Urothelium cell line (cell line): ENCODE measurements at places on chromosomes 12 and 14.

DNA sequence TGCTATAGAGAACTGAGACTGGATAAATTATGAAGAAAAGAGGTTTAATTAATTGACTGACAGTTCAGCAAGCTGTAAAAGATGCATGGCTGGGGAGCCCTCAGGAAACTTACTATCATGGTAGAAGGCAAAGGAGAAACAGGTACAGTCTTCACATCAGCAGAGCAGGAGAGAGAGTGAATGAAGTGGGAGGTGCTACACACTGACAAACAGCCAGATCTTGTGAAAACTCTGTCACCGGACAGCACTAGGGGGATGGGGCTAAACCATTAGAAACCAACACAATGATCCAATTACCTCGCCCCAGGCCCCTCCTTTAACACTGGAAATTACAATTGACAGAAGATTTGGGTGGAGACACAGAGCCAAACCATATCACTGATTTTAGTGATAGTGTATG lies 682.4 kb downstream of the SLC16A7 start:
- no peak for DNase-seq

- no peak for DNase-seq
These were observed 2.4 kb downstream of the PXN start for GRCh38 chr12:120262852-120263747.

DNA sequence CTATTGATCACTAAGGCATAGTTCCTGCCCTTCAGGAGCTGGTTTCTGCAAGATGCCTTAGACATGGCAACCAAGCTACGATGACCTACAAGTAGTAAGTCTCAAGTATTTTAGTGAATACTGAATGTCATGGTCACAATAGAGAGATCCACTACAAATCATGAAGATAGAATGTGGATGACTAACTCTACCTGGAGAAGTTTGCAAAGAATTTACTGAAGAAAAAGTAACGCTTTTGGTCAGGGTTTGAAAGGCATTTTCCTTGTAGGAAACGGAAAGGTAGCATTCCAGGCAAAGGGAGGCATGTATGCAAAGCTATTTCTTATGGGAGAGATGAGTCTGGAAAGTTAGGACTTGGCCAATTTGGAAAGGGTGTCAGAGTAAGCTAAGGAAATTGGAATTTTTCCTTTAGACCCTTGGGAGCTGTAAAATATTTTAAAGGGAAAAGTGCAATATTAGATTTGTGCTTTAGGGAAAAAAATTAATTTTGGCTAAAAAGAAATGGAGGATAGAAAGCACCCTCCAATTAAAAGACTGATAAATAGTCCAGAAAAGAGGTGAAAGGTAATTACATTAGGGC lies 377.5 kb downstream of the EGLN3 start:
- no peak for DNase-seq

- DNase-seq: no peak
These were observed 217.7 kb upstream of the ATXN7L3B start for GRCh38 chr12:74319886-74320285.

- peak; percentile 67 for DNase-seq
These were observed 28.1 kb downstream of the TRPV4 start for GRCh38 chr12:109804820-109805761.

DNA sequence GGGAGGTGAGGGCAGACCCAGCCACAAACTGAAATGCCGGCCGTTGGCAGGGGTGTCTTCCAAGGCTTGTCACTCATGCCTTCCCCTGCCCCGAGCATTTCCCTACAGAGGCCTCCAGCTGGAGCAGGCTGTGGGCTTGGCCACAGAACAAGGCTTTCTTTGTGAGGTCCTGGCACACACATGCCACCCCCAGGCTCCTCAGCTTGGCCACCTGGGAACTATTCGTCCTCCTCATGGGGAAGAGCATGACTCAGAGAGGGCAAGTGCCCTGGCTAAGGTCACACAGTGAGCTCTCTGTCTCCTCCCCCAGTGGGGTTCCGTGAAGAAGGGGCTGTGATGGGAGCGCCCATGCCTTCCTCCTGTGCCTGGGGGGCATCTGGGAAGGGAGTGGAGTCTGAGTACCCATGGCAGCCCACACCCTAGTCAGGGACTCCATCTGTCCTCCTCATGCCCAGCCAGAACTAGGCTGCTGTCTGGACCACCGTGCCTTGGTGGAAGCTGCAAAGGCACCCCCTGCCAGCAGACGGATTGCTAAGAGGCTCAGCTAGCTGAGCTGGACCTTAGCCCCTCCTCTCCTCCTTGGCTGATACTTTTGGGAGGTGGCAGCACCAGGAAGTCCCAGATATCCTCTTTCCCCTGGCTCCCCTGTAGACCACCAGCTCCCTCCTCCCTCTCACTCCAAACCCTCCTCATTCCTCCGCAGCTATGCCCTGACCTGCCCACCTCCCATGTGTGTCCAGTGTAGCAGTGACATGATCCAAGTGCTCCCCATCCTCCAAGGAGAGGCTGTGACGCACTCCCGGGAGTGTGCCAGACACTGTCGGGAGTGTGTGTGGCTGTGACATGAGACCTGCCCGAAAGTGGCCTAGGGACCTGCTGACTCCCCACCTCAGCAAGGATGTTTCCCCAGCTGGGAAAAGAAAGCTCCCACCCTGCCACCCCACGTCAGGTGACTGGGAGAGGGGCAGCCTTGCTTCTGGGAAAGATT lies 21.4 kb downstream of the ABCB9 start:
- peak; percentile 89 for DNase-seq

GRCh38 chr12:100141666-100141997 lies 1.0 kb downstream of the BLTP3B start:
- peak; percentile 30 for DNase-seq

DNA sequence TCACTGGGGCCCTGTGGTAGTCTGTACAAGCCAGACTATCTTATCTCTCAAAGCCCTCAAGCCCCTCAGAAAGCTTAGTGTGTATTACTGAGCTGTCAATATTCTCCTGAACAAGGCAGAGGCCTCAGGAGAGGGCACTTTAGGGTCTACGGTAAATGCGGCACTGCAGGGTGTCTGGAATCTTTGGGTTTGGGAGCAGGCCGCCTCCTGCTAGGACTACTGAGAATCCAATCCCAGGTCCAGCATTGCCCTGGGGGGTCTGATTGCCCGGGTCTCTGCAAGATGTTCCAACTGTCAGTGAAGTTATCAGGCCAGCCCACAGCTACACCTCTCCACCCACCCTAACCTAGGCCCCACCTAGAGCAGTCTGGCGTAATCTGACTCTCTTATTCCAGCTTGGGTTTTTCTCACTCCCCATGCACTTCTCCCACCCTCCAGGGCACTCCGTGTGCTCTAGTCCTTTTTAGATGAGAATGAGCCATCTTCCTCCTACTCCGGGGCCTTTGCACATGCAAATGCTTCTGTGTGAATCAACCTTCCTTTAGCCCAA lies 4.3 kb upstream of the ZFP36L1 start:
- DNase-seq: no peak

DNA sequence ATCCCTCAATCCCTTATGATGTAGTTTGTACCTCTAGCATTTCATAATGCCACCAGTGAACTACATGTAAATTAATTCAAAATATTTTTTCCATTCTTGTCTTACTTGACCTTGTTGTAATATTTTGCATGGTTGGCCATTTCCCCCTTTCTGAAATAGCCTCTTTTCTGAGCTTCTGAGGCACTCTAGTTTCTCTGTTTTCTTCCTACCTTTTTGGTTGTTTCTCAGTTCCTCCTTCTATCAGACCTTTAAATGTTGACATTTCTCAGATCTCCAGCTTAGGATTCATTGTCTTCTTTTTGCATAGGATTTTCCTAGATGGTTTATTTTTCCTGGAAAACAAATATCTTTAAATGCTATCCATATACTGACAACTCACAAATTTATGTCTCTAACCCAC lies 9.8 kb upstream of the RMST start:
- DNase-seq: no peak

DNA sequence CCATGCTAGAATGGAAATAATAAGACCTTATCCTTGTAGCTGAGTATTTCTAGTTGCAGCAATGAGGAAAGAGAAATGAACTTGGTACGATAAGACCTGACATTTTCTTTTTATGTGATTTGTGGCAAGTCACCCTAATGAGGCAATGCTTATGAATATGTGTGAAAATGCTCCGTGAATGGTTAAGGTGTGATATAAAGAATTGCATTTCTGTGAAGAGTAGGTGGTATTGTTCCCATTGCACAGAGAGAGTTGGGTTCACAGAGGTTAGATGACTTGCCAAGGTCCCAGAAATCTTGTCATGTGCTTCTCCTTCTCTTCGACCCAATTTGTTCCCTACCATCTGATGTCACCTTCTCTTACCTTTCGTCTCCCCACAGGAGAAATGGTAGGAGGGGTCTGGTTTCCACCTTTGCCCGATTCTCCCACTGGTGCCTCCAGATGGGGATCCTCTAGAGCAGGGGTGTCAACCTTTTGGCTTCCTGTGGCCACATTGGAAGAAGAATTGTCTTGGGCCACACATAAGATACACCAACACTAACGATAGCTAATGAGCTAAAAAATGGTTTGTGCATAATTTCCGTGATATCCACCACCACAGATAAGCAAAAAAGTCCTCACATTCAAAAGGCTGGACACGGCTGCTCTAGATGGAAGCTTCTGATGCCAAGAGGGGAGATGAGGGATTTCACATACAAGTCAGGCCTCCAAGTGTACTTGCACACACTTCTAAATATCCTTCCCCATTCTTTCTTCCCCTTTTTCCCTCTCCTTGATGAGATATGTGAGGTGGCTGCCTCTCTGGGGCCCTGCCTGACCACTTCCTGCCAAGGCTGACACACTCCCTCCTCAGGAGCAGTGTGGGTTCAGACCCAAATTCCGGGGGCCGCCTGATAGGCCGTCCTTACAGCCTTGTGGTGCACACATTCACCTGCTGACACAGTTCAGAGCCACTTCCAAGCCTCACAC lies 96.1 kb downstream of the PLXNC1 start:
- DNase-seq: peak; percentile 6

DNA sequence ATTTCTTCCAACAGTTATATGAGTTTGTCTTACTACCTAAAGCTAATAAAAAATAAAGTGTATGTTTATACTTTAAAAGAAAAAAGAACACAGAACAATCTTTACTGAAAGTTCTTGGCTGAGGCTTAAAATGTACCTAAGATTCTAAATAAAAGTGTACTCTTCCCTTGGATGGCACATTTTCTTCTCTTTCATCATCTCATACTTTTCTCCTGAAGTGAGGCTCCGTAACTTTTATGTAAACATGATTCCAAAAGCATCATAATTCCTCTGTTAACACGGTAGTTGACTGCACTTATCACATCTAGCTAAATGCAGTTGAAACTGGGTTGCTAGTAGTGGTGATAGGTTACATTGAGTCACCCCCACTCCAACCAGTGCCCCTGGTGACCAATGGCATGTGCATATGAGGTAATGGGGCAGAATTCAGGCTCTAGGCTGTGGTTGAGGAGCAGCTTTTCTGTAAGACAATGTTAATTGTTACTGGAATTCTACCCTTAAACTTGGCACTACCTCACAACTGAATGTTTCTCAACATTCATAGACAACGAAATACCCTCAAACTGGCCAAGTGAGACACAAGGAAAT lies 38.4 kb downstream of the WASHC3 start:
- no peak for DNase-seq

DNA sequence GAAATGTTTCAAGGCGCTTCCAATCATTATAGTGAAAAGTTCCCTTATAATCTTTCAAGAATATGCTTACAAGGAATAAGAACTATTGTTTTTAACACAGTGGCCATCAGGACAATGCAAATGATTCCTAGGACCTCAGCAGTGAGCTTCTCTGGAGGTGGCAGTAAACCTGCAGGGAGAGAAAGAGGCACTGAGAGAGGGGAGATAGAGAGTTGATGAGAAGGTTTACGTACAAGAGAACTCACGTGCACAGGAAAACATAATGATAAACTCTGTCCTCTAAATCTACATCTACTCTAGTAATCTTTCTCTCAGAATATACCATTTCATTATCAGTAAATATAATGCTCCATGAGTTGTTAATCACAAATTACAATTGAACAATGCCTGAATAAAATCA lies 715 bp downstream of the KLRC4 start:
- no peak for DNase-seq

GRCh38 chr12:77686760-77687159 lies 143.9 kb upstream of the NAV3 start:
- no peak for DNase-seq

GRCh38 chr12:127562816-127563215 lies 704.2 kb upstream of the TMEM132C start:
- DNase-seq: no peak

DNA sequence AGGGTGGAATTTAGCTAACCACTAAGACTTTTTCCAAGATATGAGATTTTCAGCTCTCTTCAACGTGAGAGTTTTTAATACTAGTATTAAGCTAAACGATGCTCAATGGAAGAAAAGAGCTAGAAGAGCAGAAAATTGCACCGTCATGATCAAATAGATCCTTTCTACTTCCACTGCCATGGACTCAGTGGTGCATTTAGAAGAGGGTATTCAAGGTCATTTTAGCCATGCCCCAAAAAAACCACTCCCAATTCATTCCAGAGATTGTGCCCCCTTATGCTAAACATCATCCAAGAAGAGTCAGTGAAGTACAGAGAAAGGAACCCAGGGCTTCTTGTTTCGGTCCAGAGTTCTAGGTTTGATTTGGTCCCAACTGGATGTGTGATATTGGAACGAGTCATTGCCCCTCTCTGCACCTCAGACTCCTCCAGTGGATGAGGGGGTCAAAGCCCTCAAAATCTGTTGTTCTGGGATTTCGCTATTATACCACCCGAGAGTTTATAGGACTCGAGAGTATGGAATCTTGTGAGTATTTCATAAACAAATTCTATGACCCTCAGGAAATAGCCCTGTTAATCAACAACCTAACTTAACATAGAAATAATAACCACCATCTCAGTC lies 55.2 kb downstream of the DAD1 start:
- DNase-seq: no peak

DNA sequence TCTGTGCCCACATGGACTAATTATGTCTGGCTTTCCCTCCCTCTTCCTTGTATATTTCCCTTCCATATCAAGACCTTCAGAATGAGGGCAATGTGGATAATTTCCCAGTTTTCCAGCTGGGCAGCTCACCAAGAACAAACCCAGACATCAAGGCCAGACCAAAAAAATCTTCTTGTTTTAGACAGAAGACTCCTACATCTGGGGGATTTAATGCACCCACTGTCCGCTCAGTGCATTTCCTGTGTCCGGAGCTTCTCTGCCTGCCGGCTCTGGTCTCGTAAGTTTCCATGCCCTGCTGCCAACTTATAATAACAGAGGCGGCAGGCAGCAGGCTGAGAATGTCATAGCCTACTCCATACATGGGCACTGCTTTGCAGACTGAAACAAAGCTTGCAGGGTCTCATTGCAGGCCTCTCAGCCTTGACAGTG lies 207.2 kb upstream of the BCL2L14 start:
- no peak for DNase-seq

GRCh38 chr12:116640281-116640680 lies 81.1 kb downstream of the MAP1LC3B2 start:
- no peak for DNase-seq

DNA sequence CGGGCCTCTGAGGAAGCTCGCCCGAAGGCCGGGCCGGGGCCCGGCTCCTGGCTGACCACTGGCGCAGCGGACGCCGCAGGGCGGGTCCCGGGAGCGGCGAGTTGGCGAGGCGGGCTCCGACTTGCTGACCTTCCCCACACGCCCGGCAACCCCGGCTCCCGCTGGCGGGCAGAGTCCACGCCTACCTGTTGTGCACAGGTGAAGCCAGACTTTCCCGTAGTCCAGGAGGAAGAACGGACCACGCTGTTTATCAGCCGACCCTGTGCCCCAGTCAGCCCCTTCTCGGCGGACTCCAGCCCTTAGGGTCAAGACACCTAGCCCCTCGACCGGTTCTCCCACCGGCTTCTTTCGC lies 407 bp downstream of the HEATR5A start:
- peak; percentile 44 for DNase-seq

- peak; percentile 2 for DNase-seq
These were observed 36.5 kb downstream of the CACNA2D4 start for GRCh38 chr12:1881936-1882335.
